Foreskin keratinocyte (primary cell): ENCODE measurements at places on chromosomes 2 and 18. TPM values are rescaled to one million over a fixed set of nuclear protein-coding genes. Genes with fewer than 3 reads are reported as not detected.

- DNase-seq, result no peak
These were observed 409.1 kb downstream of the TNS1 start for GRCh38 chr2:217593732-217594131.

- no peak for DNase-seq
These were observed 689.4 kb upstream of the SLC8A1 start for GRCh38 chr2:41141146-41141791.

DNA sequence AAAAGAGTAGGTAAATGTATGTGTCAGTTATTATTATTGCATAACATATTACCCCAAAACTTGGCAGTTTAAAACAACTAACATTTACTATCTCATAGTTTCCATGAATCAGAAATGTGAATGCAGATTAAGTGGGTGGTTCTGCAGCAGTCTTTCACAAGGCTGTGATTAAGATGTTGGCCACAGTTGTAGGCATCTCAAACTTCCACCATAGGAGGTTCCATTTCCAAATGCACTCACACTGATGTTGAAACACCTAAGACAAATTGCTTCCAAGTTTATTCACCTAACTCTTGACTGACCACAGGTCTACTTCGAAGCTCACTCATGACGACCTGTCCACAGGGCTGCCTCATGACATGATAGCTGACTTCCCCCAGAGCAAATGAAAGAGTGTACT is 360.8 kb downstream of the GRB14 start:
- no peak for DNase-seq

GRCh38 chr2:55418072-55418471 is 1.6 kb downstream of the CCDC88A start:
- no peak for DNase-seq

DNA sequence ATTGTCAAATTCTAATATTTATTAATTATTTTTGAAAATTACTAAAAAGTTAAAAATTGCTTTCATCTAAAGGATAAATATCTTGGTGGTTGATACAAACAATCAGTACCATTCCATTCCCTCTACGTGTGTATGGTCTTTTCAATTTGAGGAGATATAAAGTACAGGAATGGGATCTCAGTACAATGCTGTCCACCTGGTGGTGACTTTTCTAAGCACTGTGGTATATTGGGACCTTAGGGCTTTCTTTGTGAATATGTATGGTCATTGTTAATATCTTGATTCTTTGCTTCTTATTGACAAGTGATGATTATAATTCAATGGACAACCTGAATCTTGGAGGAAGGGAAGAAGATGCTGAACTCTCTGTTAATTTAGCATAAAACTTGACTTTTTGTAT is 83.1 kb downstream of the NBEAL1 start:
- no peak for DNase-seq

DNA sequence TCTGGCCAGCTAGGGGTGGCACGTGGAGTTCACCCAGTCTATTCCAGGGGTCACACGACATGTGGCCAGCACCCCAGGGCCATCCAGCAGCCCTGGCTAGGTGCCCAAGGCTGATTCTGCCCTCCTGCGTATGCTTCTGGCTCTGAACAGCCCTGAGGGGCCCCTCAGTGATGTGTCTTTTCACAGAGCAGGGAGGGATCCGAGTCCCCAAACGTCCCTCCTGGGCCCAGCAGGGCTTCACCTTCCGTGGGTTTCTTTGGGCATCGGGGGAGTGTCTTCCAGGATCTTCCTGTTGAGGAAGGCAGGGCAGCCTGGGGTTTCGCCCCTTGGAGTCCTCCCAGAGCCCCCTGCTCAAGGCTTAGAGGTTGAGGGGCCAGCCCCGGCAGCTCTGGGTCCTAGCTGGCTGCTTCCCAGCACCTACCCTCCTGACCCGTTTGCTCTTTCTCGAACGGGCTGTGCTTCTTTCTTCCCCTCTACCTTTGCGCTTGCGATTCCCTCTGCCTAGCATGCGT is 165.9 kb downstream of the DYSF start:
- no peak for DNase-seq

- no peak for DNase-seq
These were observed 77.6 kb upstream of the ID2 start for GRCh38 chr2:8604262-8604661.

Gene PSMA8
- total RNA-seq, result not detected in 2 replicates

Gene CABYR
- total RNA-seq, result 7.2 and 7.7 TPM in 2 replicates

Gene EDAR
- 0.03 TPM in 1 of 2 replicates, not detected in the other for total RNA-seq

Gene KIAA2012
- not detected in 2 replicates for total RNA-seq
